Esophagus squamous epithelium (tissue), 5 donors: ENCODE measurements at places on chromosomes 5 and 9.

GRCh38 chr5:145347026-145347616 is 488.0 kb downstream of the PRELID2 start:
- DNase-seq: no peak

DNA sequence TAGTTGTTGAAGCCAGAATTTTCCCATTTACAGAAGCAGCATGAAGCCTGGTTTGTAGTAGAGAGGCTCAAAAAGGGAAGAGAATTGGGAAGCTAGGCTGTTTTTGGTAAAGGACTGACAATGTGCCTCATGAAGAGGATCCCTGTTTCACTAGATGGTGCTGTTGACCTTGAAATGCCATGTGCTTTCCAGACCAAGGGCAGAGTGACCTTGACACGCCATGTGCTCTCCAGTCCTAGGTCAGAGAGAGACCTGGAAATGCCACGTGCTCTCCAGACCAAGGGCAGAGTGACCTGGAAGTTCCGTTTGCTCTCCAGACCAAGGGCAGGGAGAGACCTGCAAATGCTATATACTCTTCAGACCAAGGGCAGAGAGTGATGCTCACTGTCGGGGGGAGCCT is 32.0 kb downstream of the UNC13B start:
- no peak for DNase-seq

GRCh38 chr9:112047538-112048066 is 127.5 kb downstream of the SUSD1 start:
- DNase-seq: no peak

DNA sequence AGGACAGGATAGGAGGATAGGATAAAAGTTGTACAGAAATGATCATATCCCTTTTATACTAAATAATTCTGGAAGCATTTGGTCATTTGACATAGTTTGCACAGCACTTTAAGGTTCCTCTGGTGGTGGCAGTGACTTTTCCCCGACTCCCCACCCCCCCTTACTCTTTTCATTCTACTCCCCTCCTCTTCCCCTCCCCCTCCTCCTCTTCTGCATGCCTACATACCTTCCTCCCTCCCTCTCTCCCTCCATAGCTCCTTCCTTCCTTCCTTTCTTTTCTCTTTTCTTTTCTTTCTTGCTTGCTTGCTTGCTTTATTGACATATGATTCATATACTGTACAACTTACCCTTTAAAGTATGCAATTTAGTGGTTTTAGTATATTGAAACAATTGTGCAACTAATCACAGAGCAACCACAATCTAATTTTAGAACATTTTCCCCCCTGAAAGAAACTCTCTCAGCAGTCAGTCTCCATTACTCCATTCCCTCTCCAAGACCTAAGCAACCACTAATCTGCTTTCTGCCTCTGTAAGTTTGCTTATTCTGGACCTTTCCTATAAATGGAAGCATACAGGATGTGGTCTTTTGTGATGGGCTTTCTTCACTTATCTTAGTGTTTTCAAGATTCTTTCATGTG is 159.0 kb downstream of the HACD4 start:
- DNase-seq: no peak

GRCh38 chr9:89183146-89183545 is 4.5 kb upstream of the SHC3 start:
- DNase-seq: no peak

DNA sequence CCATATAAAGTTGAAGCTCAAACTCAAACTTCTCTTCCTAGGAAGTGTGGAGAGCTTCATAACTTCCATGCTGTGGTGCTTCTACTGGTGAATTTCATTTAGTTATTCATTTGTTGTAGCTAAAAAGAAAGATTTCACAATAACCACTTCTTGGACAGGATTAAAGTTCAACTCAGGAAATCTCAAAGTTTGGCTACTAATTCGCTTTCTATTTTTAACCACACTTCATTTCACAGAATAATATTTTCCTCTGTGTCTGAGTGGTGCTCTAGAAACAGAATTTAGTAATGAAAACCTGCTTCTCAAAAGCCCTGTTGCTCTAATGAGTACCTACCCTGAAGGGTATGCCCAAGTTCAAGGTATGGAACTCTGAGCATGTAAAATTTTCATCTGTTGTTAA is 73.9 kb downstream of the ACTBL2 start:
- no peak for DNase-seq

DNA sequence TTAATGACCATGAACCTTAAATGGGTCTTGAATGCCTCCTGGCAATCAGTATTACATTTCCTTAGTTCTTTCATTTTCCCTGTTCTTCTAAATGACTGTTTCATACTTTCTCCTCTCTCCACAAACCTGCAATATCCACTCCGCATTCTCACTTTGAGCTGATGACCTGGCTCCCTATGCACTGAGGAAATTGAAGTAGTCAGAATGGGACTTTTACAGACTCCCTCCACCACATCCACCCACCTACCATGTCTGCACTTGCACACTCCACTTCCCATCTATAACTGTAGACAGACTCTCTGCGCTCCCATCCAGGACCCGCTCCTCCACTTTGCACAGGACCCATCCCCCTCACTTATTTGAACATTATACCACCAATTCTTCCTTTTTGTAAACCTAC is 36.2 kb upstream of the GZMA start:
- no peak for DNase-seq

DNA sequence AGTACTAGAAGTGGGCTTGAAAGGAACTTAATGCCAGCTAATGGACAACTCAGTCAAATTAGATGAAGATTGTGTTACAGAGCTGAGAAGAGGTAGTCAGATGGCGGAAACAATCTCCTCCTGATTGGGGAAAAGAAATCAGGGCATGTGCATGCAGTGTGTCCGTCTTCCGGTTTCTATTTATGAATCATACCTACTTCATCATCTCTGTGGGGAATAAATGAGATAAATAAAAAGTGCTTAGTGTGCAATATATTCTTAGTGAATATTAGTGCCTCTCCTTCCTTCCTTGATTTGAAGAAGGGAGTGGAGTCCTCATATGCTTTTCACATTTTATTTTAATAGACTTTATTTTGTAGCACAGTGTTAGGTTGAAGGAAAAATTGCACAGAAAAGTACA is 108.7 kb upstream of the NFIL3 start:
- DNase-seq: no peak

GRCh38 chr5:93117751-93118531 is 463.1 kb downstream of the NR2F1-AS1 start:
- no peak for DNase-seq
